ENCODE measurements at places on chromosomes 16 and 17. TPM values are rescaled to one million over a fixed set of nuclear protein-coding genes. Genes with fewer than 3 reads are reported as not detected.

The TEX14 gene
- 0.11 TPM for total RNA-seq

The CCDC92B gene
- total RNA-seq = 0.18 TPM

The MAPK8IP3 gene
- total RNA-seq = 71.3 TPM

The ANKFY1 gene
- 44.9 TPM for total RNA-seq
